Fibroblast of the aortic adventitia (primary cell): ENCODE measurements at places on chromosomes 4 and X. TPM values are rescaled to one million over a fixed set of nuclear protein-coding genes. Genes with fewer than 3 reads are reported as not detected.

SCOC gene
- total RNA-seq = 30.9 and 92.7 TPM in 2 replicates

HAND2 gene
- total RNA-seq = 31.3 TPM in 2 replicates

ARHGAP10 gene
- 32.1 and 45.0 TPM in 2 replicates for total RNA-seq

DDIT4L gene
- total RNA-seq = 10.8 and 17.7 TPM in 2 replicates

USP17L30 gene
- not detected in 2 replicates for total RNA-seq
